ENCODE measurements at places on chromosomes 1 and 21. TPM values are rescaled to one million over a fixed set of nuclear protein-coding genes. Genes with fewer than 3 reads are reported as not detected.

CFH gene
- 265 TPM for total RNA-seq

- DNase-seq: no peak
Measured at GRCh38 chr1:151579436-151580225, 32.2 kb upstream of the SNX27 start.

PSMG1 gene
- total RNA-seq: 8.1 TPM

- DNase-seq: no peak
Measured at GRCh38 chr1:244400974-244401373, 50.7 kb downstream of the ADSS2 start.

GRCh38 chr1:182875889-182876288, 36.7 kb downstream of the DHX9 start:
- DNase-seq: no peak

DNA sequence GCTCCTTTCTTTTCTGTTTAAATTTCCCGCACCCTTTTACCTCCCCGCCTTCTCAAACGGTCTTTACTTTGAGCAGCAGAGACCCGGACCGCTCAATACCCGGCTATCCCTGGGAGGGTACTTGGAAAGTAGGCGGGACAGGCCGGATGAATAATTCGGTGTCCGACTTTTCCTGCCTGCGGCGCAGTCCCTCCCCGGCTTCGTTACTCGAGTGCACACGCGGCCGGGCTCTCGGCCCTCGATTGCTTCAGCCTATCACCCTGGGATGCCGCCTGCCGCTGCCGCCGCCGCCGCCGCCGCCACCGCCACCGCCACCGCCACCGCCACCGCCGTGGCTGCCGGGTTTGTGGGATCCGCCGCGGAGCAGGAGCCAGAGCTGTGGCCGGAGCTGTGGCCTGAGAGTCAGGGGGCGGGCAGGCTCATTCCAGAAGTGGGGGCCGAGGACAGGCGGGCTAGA, 382 bp upstream of the RASAL2 start:
- DNase-seq: peak; percentile 79

ABCA4 gene
- total RNA-seq: 0.20 TPM

DNA sequence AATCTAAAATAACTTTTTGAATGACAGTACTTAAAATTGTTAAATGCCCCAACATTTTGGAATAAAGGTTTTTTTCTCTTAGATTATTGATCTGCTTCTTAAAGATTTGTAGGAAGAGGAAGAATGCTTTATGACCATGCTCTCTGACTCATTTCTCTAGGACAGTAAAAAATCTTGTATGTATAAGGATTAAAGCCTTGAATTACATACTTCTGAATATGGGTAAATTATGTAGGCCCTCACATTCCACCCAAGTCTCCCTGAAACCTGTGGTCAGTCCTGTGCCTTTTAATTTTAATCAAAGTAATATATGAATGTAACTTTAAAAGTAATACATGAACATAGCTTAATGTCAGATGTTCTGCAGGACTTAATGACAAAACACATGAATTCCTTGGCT, 50.5 kb downstream of the ABCD3 start:
- DNase-seq: no peak

- DNase-seq: no peak
Measured at GRCh38 chr1:192592981-192593708, 17.6 kb downstream of the RGS1 start.

DNA sequence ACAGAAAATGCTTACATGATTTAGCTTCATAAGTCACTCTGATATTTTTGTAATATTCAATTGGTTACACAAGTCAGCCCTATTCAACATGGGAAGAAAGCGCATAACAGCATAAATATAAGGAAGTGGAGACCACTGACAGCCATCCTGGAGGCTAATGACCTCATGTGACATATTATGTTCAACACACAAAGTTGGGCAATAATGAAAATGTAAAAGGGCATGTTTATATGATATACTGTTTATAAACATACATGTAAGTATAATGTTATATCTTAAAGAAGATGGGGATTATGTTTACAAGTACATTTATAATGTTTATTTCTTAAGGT, 30.2 kb downstream of the EVI5 start:
- DNase-seq: no peak

DNA sequence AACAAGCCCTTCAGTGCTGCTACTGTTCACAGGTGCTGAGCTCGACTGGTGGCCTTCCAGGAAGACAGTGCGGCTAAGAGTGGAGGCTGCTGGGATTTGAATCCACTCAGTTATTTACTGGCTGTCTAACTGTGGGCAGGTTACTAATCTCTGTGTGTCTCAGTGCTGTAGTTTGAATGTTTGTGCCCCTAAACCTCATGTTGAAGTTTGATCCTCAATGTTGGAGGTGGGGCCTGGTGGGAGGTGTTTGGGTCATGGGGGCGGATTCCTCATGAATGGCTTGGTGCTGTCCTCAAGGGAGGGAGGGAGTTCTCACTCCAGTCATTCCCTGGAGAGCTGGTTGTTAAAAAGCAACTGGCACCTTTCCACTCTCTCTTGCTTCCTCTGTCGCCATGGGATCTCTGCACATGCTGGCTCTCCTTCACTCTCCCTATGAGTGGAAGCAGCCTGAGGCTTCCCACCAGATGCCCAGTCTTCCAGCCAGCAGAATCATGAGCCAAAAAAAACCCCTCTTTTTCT, 334.8 kb downstream of the RPS6KC1 start:
- no peak for DNase-seq

CCDC27 gene
- not detected for total RNA-seq

MAN1C1 gene
- 16.5 TPM for total RNA-seq

SYDE2 gene
- total RNA-seq: 12.9 TPM

HRNR gene
- not detected for total RNA-seq

DNA sequence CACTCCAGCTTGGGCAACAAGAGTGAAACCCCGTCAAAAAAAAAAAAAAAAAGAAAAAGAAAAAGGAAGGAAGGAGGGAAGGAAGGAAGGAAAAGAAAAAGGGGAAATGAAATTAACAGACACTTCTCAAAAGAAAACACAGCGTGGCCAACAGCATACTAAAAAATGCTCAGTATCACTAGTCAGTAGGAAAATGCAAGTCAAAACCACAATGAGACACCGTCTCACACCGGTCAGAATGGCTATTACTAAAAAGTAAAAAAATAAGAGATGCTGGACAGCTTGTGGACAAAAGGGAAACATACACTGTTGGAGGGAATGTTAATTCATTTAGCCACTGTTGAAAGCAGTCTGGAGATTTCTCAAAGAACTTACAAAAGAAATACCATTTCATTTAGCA, 369.5 kb upstream of the BRINP3 start:
- no peak for DNase-seq

GRCh38 chr1:177162243-177162642, 2.3 kb downstream of the ASTN1 start:
- DNase-seq: no peak

- DNase-seq: no peak
Measured at GRCh38 chr21:14454016-14455009, 71.4 kb upstream of the HSPA13 start.

DNA sequence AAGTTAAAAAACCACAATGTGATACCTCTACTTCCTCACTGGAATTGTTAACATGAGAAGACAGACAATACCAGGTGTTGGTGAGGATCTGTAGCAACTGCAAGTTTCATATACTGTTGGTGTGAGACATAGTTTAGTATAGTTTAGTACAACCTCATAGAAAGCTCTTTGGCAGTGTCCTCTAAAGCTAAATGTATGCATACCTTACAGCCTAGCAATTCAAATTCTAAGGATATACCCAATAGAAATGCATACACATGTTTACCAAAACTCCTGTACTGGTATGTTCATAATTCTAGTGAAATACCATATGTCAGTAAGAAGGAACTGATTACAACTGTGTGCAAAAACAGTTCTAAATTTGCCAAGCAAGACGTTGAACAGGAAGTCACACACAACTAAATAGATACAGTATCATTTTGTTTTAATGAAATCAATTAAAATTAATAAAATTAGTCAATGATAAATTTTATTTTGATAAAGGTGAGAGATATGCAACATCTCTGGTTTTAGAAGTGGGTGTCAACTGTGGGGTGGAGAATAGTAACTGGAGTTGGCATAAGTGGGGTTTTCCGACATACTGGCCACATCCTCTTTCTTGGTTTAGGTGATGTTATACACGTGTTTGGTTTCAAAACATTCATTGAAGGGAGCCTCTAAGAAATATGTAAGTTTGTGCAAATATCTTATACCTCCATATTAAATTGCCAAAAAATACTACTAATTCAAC, 450.7 kb downstream of the PTPRC start:
- no peak for DNase-seq

DNA sequence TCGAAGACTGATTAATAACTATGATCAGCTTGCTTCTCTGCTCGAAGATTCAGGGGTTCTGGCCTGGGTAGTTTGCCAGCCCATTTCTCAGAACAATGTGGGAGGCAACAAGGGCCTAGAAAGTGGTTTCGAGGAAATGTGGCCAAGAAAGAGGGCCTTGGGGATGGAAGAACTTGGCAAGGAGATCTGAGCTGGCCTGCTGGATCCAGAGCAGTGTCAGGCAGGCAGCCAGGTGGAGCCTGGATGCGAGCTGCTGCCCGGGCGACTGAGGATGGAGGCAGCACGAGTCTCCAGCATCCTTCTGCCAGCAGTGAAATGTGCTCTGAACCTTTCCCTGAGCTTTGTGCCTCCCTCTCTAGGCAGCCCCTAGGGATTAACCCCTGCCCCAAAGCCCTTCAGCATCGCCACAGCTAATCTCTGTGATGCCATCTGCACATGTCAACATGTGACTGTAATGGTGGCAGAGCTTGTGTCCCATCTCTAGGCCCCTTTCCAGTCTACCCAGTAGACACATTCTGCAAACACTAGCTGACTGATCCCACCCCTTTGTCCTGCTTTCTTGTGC, 61.0 kb upstream of the NEK2 start:
- DNase-seq: no peak
